ENCODE measurements at places on chromosomes 2 and 18. TPM values are rescaled to one million over a fixed set of nuclear protein-coding genes. Genes with fewer than 3 reads are reported as not detected.

Gene MAP4K4
- polyA plus RNA-seq: 69.6 TPM

Gene SP5
- not detected for polyA plus RNA-seq

Gene HRH4
- 0.07 TPM for polyA plus RNA-seq

Gene ACVR2A
- polyA plus RNA-seq: 2.6 TPM

Gene ADD2
- polyA plus RNA-seq: 18.0 TPM

Gene RAB6C
- 0.07 TPM for polyA plus RNA-seq

Gene SNORC
- polyA plus RNA-seq: 8.4 TPM

Gene MEP1B
- not detected for polyA plus RNA-seq

Gene STK39
- polyA plus RNA-seq: 14.1 TPM

Gene KRTCAP3
- polyA plus RNA-seq: 0.68 TPM

Gene GNAL
- 5.8 TPM for polyA plus RNA-seq

Gene SERPINB11
- polyA plus RNA-seq: not detected

Gene FLACC1
- 0.07 TPM for polyA plus RNA-seq

Gene BCL2
- 0.61 TPM for polyA plus RNA-seq

Gene ATOH8
- polyA plus RNA-seq: 20.0 TPM

Gene C2orf42
- polyA plus RNA-seq: 8.3 TPM

Gene UGT1A10
- not detected for polyA plus RNA-seq

Gene KCNG3
- 0.70 TPM for polyA plus RNA-seq
